Kidney (tissue), 22 donors: ENCODE measurements at places on chromosomes 13 and 19. TPM values are rescaled to one million over a fixed set of nuclear protein-coding genes. Genes with fewer than 3 reads are reported as not detected.

CLDND2 gene
- total RNA-seq, result 1.1 TPM

- DNase-seq, result no peak
Observed at GRCh38 chr13:72820898-72821279, 39.0 kb downstream of the PIBF1 start.

WDR87 gene
- total RNA-seq, result not detected

DNA sequence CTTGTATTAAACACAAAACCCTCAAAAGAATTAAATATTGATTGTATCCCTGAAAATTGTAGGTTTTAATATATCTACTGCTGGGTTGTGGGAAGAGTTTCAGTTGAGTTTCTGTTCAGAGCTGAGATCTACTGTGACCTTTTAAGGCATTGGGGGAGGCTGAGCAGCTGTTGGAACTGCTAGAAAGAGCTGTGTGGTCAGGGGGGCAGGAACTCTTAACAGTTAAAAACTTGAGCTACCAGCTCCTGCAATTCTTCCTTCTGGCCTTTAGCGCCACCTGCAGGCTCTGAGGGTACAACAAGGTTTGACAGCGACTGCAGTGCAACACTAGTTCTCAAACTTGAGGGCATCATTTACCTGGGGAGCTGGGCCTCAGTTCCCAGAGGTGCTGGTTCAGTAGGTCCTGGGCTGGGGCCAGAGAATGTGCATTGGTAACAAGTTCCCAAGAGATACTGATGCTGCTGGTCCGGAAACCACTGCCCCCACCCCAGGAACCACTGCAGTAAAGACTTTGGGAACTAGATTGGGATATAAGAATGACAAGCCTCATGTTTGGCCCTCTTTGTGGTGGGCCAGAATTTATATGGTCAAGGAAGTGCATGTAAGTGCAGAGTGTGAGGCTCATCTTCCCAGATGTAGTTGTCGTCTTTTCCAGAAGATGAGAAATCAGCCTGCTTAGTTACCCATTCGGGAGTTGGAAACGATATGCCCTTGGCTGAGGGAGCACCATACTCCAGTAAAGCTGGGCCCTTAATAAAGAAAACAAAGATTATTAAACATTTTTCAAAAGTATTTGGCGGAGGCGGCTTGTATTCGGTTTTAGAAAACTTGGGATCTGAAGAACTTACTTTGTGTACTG, 2.6 kb downstream of the RNASEH2B start:
- peak; percentile 91 for DNase-seq

DNA sequence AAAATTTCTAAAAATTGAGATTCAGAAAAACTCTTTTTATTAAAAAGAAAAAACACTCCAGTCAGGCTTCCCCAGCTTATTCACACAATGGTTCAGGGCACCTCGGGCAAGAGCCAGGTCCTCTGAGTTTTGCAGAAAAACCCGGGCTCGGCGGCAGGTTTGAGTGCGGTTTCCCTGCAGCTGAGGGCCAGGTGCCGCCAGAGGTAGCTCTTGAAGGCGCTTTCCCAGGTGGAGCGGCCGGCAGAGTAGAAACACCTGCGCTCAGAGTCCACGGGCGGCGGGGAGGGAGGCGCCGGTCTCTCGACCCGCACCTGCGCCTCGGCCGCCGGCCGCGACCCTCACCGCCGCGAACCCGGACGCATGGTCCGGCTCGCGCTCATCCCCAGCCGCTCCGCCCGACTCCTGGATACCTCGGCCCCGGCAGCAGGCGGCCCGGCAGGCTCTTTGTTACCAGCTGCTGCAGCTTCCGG, 444 bp downstream of the PROSER1 start:
- DNase-seq, result no peak

DNA sequence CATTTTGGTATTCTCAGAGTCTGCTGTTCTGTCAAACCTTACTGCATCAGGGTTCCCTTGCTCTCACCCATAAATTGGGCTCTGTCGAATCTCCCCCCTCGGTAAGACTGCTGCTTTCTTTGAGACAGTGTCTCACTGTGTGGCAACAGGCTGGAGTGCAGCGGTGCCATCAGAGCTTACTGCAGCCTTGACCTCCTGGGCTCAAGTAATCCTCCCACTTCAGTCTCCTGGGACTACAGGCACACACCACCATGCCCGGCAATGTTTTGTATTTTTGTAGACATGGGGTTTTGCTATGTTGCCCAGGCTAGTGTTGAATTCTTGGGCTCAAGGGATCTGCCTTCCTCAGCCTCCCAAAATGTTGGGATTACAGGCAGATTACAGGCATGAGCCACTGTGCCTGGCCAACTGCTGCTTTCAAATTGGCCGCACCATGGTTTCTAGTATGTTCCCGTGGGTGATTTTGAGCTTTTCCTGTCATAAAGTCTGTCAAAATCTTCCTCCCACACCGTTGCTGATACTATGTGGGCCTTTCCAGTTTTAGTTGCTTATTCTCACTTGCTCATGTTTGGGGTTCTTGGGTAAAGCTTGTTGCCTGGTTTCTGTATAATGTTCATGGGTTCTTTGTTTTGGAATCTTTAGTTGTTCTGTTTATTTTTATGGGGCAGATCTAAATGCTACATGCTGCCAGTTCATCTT, 10.6 kb downstream of the RFC3 start:
- no peak for DNase-seq

- no peak for DNase-seq
Observed at GRCh38 chr13:102550507-102550906, 46.3 kb upstream of the TPP2 start.

DNA sequence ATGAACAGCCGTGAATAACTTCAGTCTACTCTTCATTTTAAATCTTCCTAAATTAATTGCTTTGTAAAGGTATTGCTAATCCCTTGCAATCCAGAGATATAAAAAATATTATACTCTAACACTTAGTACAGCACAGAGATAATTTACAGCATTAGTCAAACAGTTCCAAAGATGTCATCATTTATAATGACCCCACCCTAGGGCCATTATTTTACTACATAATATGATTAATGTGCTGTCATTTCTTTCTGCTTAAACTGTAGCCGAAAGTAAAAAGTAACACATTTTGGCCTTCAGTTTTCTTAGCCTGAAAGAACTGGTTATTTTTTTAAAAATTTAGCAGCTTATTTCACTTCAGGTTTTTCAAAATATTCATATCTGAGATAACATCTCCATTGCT, 256.3 kb upstream of the RFC3 start:
- no peak for DNase-seq

ZNF888 gene
- 22.6 TPM for total RNA-seq

TLE6 gene
- total RNA-seq, result 3.7 TPM

DNA sequence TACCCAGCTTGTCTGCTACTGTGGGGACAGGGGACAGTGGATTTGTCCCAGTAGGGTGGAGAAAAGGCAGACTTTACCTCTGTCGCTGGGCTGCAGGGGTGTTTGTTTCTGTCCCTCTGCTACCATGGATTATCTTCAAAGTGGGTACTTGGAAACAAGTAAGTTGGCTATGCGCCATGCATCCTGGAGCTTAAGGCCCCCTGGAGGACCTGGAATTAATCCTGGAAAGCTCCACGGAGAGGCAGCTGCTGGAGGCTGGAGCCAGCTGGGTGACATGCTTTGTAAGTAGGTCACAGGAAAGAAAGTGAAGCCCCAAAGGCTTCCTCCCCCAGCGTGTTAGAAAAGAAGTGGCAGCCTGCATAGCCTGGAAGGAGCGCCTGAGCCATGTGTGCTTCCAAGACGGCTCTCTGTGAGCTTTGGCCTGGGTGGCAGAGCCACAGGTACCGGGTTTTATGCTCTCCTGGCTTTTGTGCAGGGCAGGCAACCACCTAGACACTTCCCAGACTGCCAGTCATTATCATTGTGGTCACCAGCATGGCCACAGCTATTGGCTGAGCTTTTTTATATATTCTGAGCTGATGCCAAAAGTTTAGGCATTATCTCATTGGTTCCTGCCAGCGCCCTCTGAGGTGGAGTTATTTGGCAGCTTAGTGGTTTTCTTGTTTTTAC, 9.5 kb downstream of the B3GLCT start:
- DNase-seq, result peak; percentile 85

- no peak for DNase-seq
Observed at GRCh38 chr13:102128216-102128810, 273.5 kb downstream of the FGF14 start.

DNA sequence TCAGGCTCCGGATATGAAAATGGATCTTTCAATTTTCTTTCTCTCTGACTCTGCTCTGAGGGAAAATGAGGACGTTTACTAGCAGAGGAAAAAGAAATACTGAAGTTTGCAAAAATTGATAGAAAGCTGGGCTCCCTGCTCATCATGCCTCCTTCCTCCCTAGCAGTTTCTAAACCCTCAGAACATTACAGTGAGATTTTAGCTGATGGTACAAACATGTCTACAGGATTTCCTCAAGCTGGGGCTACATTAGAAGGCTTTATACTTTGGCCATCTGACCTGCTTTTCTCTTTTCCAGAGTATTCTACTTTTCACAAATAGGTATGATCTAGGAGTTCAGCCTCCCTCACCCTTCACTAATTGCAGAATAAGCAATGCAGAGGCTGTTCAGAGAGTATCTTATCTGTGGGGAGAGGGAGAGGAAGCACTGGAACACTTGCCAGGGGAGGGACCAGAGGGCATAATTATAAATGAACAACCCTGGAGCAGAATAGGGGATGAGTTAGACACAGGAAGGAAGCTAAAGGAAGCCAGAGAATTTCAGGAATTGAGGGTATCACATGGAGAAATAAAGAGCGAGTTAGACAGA, 30.0 kb downstream of the CEACAM1 start:
- no peak for DNase-seq

DNA sequence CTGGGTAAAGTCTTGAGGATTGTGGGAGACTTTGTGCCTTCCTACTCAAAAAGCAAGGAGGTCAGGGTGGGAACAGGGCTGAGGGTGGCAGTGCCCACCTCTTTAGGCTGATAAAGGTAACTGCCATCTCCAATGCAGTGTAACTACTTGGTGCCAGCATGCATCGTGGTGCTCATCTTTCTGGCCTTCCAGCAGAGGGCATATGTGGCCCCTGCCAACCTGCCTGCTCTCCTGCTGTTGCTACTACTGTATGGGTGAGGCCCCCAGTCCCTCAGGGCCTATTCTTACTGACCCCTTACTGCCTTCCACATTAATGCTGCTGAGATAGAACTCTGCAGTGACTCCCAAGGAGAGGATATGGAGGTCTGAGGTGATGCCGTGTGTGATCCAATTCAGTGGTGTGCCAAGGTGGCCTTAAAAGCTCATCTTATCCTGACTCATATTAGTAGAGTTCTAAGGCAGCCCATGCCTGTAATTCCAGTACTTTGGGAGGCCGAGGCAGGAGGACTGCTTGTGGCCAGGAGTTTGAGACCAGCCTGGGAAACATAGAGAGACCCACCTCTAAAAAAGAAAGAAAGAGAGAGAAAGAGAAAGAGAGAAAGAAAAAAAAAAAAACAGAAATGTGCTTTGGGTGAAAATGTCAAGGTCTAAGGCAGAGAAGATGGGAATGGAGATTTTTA, 9.7 kb upstream of the ARHGAP45 start:
- DNase-seq, result no peak

- no peak for DNase-seq
Observed at GRCh38 chr13:73230716-73231115, 171.9 kb downstream of the KLF5 start.

DNA sequence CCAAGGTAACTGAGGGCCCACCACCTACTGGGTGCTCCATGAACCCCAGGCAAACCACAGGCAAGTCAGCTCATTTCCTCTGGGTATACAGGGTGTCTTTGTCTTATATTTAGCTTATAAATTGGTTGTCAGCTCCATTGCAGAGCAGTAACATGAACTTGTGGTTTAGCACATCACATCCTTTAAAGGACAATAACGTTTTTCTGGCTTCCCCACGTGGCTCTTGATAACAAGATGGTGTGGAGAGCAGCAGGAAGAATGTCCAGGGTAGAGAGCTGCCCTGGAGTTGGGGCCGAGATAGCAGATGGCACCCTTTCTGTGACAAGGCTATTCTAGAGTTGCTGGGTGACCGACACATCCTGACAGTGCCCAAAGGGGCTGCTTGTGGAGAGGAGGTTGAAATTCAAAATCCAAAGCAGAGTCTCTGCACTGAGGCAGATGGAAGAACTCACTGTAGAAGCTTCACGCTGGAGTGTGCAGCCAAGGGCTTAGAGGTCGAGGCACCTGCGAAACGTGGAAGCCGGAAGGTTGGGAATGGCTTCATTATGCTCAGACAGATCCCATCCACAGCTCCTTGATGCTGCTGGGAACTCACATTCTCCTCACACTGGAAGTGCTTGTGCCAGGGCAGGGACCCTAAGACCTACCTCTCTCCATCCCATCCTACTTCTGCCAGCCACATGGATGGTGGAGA, 133.0 kb upstream of the FRY start:
- no peak for DNase-seq

DNA sequence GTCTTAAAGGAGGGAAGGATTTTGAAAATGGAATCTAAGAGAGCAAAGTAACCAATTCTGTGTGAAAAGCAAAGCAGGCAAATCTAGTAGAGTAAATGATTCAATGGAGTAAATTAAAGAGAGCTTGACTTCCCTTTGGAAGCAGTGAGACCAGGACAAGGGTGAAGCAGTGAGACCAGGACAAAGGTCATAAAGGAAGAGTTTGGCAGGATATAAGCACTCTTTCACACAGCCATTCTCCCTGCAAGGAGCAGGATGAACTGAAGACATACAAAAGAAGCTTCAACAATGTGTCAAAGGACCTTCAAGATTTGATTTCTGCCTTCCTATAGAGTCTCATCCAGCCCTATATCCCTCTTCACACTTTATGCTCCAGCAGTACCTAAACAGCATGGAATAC, 123.8 kb downstream of the ENOX1 start:
- no peak for DNase-seq

GRCh38 chr13:102198418-102199311, 203.2 kb downstream of the FGF14 start:
- no peak for DNase-seq

DNA sequence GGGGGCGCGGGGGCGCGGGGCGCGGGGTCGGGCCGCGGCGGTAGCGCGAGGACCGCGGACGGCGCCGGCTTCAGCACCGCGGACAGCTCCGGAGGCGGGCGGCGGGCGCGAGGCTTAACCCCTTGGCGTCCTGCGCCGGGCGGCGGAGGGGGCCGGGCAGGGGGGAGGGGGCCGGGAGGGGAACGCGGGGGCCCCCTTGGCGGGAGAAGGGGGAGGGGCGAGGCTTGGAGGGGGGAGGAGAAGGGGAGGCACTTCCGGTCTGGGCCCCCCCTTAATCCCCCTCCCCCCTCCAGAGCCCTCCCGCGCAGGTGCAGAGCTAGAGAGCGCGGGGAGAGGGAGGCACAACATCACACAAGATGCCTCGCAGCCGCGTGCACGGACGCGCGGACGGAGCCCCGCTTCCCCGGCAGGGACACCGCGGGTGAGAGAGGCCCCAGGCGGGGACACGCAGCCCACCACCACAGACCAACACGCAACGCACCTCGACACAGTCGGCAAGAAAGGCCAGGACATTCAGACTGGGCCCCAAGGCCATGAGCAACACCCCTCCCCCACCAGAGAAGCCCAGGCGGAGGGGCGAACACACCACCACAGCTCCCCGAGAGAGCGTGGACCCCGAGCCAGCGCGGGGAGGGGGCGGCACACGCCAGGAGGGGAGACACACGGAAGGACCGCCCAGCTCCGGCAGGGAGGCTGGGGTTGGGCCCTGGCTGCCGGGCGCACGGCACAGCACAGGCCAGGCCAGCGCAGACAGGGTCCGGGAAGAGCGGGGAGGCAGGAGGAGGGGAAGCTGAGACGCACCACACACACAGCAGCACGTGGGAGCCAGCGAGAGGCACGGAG, 24.1 kb downstream of the SHANK1 start:
- DNase-seq, result peak; percentile 57

PPP6R1 gene
- total RNA-seq, result 61.6 TPM

GPC6 gene
- 15.5 TPM for total RNA-seq
